ENCODE measurements at places on chromosomes 5 and 9.

DNA sequence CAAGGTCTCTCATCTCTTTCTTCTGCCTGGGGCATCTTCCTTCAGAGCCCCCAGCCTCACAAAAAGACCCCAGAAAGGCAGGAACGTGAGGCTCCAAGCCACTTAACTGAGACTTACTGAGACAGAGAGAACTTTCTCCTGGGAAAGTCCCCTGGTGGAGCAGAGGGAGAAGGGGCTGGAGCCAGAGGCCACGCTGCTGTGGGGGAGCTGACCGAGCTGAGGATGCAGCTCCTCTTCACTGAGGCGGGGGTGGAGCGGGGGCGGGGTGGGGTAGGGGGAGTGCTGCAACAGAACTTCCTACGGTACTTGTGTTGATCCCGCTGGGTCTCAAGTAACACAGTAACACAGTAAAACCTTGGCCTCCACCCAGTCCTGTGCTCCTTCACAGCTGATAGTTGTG, 204.0 kb downstream of the FSTL4 start:
- DNase-seq: no peak

DNA sequence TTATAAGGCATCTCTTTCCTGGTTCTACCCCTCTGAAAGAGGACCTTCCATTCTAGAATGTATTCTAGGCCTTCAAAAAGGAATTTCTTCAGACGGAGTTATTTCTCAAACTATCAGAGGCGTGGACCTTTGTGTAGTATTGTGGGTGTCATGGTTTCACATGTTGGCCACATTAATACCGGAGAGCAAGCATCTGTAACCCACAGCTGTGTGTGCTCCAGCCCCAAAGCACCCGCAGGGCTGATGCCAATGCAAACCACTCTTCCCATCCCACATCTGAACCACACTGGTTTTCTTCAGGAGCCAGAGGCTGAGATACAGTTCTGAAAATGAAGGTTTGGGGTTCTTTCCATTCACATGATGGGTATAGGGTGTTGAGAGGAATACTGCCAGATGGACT, 127.1 kb downstream of the BNC2 start:
- no peak for DNase-seq

DNA sequence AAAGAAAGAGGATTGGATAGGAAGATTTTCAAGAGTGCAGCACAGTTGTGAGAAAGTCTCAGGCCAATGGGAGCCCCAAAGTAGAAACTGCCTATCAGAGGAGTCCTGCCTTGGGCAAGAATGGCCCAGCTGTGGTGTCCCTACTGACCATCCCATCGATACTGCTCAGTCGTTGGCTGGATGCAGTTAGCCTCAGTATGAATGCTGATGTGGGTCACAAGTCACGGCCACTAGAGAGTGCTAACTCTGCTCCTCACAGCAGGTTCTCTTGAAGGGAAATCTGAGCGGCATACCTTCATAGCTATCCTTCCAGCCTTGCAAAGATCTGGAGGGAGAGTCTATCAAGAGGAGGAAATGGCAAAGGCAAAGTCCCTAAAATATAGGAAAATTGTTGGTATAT, 11.6 kb upstream of the CETN3 start:
- peak; percentile 40 for DNase-seq

- DNase-seq: no peak
These were observed 37.1 kb downstream of the FUBP3 start for GRCh38 chr9:130616451-130616850.

DNA sequence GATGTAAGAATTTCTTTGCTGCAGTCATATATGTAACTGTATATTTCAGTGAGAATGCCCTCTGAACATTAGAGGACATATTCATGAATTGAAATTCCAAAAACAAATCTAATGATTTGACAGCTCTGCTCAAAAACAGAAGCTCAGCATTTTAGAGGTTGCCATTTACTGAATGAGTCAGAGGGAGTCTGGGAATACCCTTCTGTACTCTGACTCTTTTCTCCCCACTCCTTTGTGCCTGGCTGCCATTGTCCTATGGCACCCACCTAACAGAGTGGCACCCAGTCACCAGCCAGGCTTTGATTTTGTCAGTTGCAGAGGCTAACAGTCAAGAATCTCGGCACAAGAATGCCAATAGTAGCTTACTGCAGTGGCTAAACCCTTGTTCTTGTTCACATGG, 133.6 kb downstream of the ATG10 start:
- DNase-seq: no peak

GRCh38 chr5:6830643-6831239, 117.5 kb downstream of the TENT4A start:
- DNase-seq: no peak

DNA sequence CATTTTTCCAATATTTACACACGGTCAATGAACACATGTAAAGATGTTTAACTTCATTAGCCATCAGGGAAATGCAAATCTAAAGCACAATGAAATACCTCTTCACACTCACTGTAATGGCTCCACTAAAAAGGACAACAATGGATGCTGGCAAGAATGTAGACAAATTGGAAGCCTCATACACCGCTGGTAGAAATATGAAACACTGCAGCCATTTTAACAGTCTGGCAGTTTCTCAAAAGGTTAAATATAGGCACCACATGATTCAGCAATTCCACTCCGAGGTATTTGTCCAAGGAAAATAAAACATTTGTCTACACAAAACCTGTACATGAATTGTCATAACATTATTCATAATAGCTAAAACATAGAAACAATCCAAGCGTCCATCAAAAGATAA, 20.0 kb downstream of the RNF145 start:
- no peak for DNase-seq

DNA sequence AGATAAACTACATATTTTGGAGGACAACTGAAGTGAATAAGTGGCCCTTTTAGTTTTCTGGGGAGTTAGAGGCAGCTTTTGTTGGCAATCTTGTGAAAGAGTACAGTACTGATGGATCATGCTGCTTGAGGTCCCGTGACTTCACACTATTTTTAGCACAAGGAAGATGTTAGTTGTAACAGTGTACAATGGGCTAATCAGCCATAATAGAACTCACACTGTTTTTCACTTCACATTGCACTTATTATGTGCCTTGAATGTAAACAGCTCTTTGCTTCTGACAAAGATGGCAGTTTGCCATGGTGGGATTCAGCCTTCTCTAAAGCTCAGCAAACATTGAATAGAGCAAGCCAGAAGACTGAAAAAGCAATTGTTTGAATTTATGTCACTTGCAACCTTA, 176.7 kb upstream of the ZNF608 start:
- DNase-seq: no peak

- no peak for DNase-seq
These were observed 622.1 kb downstream of the PSAT1 start for GRCh38 chr9:78918976-78919375.

DNA sequence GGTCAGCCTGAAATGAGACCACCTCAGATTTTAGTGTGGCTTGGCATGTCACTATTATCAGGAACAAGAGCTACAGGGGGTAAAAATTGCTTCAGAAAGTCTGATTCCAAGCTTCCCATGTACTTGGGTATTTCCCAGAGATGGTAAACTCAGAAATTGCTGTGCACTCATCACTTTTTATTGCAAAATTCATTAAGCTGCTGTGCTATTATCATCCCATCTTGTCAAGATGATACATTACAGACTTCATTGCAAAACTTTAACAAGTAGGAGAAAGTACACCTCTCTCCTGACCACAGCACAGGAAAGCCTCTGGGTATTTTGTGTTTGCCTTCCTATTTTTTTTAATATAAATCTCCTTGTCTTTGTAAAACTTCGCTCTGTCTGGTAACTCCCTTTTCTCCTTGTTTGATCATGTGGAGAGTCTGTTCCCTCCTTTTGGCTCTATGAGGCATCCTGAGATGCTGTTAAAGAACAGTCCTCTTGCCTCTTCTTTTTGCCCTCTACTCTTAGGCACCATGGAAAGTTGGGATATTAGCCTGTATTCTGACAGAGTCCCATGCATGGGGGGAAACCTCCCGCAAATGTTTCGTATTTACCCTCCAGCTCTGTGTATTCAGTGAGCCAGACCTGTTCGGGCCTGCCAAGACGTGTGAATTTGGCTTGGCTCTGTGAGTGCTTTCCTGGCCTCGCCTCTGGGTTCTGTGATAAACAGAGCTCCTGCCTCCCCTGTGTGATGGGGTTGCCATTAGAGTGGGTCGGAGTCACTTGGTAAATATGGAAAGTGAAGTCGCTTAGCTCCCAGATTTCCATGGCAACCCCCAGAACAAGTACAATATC, 260.7 kb downstream of the NR3C1 start:
- DNase-seq: no peak

- no peak for DNase-seq
These were observed 12.4 kb upstream of the ARAP3 start for GRCh38 chr5:141694479-141694878.

DNA sequence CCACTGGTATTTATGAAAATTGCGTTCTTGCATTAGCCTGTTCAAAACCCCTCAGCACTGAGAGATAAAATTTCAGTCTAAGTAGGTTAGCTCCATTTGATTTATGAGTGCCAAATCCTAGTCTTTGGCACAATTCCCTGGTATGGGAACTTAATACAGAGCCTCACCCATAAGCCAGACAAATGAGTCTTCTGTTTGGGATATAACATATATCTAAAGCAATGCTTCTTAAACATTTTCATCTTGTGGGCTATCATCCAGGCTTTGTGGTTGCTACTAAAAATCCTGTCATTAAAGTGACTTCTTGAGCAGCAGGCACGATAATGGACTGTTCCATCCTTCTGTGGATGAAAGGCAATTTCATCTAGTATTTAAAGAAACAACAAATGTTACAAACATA, 419.5 kb upstream of the ACTBL2 start:
- no peak for DNase-seq

GRCh38 chr5:133607451-133607850, 4.9 kb downstream of the FSTL4 start:
- DNase-seq: no peak

GRCh38 chr9:16591092-16591491, 279.4 kb downstream of the BNC2 start:
- DNase-seq: no peak

DNA sequence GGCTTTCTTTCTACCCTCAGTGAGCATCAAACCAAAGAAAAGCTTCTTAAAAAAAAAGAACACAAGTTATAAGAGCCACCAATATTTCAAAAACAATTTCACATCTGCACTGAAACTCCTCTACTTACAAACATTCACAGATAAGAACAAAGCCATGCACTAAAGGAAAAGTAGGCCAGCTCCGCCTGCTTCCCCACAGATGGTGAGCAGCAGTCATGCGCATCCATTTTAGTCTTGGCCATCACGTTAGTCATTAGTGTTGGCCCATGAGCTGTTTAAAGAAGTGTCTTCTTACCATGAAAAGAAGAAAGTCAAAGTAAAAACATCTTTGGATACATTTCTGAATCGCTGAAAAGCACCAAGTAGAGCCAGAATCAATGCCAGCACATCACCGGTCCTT, 40.0 kb upstream of the SMIM23 start:
- DNase-seq: no peak

GRCh38 chr5:36161361-36161760, 9.4 kb downstream of the SKP2 start:
- DNase-seq: no peak

GRCh38 chr9:35548571-35548970, 56.5 kb upstream of the TESK1 start:
- DNase-seq: no peak

DNA sequence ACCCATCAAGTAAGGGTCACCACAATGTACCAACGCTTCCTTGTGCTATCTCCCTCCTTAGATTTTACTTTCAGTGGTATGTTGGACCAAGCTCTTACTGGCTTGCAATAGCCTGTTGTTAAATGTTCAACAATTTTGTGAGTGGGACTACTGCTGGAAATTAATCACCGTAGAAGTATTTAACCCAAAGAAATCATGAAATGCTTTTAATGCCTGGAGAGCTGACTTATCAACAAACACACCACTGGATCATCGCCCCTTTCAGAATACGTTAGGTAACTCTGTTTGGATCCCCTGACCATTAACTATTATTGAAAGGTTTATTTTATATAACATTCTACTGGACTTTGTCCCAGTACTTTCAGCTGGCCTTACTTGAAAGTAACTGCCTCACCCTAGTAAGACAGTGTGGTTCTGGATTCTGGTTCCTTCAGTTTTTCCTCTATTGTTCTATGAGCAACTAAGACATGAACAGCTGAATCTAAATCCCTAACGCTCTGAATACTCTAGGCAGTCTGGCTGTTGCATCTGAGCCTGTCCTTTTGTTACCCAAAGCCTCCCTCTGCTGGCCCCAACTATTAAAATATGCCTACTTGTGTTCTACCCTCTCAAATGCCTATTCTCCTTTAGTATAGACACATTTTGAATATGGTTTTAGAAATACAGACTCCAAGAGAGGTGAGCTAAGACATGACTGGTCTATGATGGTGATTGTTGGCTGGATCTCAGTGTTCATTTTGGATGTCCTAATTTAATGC, 1203.4 kb upstream of the DMAC1 start:
- peak; percentile 16 for DNase-seq

GRCh38 chr5:136232316-136232715, 39.4 kb upstream of the SMIM32 start:
- DNase-seq: no peak

DNA sequence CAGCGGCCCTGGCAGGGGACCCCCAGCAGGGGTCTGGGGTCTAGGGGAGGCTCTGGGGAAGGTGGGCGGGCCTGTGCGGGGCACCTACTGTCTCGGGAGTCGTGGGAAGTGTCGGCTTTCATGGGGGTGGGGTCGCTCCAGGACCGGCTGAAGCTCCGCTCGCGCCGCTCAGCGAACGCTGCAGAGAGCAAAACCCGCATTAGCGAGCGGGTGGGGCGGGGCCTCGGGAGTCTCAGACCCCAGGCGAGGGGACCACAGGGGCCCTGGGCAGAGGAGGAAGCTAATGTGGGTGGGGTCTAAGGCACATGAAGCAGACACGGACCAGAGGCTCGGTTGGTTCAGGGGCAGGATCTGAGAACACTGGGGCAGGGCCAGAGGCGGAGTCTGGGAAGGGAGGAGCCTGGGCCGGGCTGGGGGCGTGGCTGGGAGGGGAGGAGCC, 5.5 kb downstream of the NSMF start:
- DNase-seq: no peak

DNA sequence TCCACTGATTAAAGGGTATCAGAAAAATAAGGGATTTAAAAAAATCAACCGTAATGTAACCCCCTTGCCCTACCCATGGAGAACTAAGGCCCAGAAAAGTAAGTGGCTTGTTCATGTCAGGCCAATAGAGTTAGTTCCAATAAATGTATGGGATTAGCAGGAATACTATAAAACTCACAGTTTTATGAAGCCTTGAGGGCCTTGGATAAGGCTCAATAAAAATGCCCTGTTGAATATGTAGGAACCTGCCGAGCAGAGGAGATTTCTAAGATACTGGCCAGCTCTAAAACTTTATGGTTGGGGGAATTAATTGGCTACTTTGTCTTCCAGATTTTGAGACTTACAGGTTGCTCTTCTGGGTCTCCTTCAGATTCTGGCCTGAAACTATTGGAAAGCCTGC, 231.0 kb downstream of the GLIS3 start:
- DNase-seq: no peak

GRCh38 chr9:7613931-7614330, 185.6 kb downstream of the DMAC1 start:
- no peak for DNase-seq

GRCh38 chr5:1220831-1221230, 4.3 kb upstream of the SLC6A18 start:
- DNase-seq: no peak

- DNase-seq: peak; percentile 11
These were observed 2.2 kb downstream of the RAD23B start for GRCh38 chr9:107285286-107285685.
